CD4-positive, alpha-beta T cell treated with Interleukin-6 at 100 ng/mL for 8 hours (primary cell): ENCODE measurements at places on chromosomes 3 and 15.
A peak's percentile ranks its signal among the peaks of the same experiment; 100 is the strongest.

GRCh38 chr3:114478801-114479200 is 185.0 kb downstream of the TIGIT start:
- DNase-seq: no peak

- no peak for DNase-seq
Measured at GRCh38 chr15:80788536-80788935, 9.4 kb downstream of the CEMIP start.

- DNase-seq: no peak
Measured at GRCh38 chr3:31622636-31623288, 90.0 kb downstream of the STT3B start.

DNA sequence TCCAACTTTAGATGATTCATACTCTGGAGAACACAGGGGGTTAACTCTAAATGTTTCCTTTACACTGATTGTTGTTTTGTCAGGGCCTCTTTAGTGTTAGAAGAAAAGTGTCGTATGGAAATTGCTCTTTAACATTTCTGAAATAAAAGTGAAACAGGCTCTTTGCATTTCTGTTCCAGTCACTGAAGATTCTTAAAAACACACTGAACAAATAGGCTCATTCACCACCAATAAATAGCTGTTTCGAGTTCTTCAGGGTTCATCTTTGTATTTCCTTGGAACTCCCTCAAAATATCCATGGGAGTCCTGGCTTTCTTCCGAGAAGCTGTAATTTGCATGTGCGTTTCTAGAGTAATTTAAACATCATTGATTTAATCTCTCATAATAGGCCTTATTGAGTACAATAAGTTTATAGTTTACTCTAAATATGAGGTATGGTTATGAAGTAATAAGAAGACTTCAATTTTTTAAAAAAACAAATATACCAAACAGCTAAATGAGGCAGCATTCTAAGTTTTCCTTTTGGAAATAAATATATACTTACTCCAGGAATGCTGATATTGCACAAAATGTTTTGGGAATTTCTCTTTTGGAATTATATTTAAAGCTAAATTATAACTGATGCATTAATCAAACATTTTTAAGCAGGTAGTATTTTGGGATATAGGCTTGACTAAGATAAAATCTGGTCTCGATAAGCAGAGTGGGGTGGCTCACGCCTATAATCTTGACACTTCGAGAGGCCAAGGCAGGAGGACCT is 327.4 kb downstream of the EPHA3 start:
- DNase-seq: no peak

- no peak for DNase-seq
Measured at GRCh38 chr3:141853629-141854168, 22.7 kb upstream of the ATP1B3 start.

- no peak for DNase-seq
Measured at GRCh38 chr3:123620343-123620742, 35.5 kb upstream of the HACD2 start.

DNA sequence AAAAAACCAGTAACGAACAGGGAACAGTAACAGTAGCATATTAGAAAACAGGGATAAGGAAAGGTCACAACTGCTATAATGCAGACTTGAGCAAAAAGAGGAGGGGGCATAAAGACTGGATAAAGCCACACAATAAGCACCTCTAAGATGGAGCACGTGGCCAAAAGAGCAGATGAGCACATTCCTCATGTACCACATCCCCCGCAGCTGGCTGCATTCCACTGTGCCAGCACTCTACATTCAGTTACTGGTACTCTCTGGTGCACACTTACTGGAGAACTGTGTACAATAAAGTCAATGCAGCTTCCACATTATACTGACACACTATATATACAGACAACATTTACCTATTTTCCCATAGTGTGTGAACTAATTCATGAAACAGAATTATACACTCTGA is 64.7 kb downstream of the UBE3A start:
- no peak for DNase-seq

GRCh38 chr15:30903497-30904187 is at the start of gene FAN1:
TSS of gene FAN1 (plus strand) at chr15:30903915. CDS start at chr15:30904664, 749 bp downstream.
- DNase-seq: peak; percentile 75

DNA sequence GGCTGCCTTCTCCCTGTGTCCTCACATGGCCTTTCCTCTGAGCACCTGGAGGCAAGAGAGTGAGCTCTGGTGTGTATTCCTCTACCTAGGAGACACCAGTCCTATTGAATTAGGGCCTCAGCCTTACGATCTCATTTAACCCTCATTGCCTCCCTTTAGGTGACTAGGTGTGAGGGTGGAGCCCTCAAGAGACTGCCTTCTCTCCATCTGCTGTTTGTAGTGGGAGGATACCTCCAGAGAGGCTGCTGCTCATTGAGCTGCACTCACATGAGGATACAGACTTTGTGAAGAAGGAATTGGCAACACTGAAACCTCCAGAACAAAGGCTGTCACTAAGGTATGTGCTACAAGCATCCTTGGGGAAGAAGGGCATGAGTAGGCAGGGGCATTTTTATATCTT is at the start of gene CCR8:
CCR8 (plus strand) TSS at position 217 of the 400 bp plus-strand sequence. CDS start 2,623 bp downstream, outside the sequence.
- peak; percentile 16 for DNase-seq

DNA sequence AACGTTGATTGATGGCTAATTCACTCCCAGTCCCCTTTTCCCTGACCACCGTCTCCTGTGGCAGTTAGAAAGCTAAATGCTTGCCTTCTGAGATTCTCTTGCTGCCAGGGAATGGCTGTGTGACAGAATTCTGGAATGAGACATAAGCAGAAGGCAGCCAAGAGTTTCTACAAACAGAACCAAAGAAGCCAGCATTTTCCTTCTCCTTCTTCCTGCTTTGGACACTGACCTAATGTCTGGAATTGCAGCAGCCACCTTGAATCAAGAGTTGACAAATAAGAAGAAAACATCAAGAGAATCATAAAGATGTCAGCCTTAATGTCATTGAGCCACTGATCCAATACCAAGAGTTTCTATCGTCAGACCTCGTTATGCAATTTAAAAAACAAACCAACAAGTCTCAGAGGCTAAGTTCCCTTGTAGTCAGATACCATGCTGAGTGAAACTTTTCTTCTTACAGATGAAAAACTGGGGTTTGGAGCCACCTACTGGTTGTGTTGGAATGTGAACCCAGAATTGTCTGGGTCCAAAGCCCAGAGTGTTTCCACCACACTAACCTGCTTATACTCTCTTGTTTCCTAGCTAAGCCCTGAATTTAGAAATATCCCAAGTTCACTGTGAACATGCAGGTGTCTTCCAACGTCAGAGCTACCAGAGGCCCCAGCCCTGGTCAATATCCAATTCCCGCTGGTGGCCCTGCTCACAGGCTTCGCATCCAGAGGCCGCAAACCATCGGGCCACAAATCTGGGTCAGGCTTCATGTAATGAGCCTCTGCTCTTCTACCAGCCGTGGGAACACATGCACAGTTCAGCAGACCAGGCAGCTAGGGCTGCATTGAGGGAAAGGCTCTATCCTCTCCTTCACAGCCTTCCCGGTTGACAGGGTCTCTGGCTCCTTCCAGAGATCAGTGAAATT is 42.5 kb downstream of the MCF2L2 start:
- peak; percentile 58 for DNase-seq

- no peak for DNase-seq
Measured at GRCh38 chr3:158313338-158313927, 203.5 kb downstream of the RSRC1 start.

GRCh38 chr3:186380622-186381380 is 18.8 kb upstream of the DGKG start:
- no peak for DNase-seq

DNA sequence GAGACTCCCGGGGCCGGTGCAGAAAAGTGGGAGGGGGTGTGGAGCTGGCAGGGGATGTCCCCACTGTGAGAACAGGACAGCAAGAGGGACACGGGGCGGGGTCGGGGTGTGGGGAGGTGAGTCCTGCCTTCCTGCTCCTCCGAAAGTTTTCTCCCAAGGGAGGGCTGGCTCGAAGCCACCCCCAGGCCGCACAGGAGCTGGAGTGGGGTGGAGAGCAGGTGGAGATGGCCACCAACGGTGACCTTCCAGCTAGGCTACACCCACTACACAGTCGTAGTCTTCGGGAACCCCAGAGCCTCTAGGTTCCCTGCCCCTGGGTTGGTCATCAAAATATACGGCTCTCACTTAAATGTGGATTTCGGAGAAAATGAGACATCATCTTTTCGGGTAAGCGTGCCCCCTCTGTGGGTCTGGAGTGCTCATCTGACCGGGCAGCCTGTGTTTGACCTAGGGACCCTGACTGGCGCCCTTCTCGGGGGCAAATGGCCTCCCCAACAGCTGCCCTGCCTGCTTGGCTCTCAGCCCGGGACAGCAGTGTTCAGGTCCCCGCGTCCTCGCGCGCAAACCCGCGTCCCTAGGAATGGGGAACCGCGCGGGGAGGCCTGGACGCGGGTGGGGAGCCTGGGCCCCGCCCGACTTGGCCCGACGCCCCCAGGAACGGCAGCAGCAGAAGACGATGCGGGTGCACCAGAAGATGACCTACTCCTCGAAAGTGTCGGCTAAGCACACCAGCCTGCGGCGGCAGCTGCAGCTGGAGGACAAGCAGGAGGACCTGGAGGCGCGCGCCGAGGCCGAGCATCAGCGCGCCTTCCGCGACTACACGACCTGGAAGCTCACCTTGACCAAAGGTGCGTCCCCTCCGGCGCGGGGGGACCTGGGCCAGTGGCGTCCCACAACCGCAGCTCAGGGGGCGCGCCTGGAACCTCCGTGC is 21.2 kb downstream of the CFAP100 start:
- DNase-seq: no peak

GRCh38 chr15:77567202-77567601 is 65.5 kb downstream of the LINGO1 start:
- no peak for DNase-seq

DNA sequence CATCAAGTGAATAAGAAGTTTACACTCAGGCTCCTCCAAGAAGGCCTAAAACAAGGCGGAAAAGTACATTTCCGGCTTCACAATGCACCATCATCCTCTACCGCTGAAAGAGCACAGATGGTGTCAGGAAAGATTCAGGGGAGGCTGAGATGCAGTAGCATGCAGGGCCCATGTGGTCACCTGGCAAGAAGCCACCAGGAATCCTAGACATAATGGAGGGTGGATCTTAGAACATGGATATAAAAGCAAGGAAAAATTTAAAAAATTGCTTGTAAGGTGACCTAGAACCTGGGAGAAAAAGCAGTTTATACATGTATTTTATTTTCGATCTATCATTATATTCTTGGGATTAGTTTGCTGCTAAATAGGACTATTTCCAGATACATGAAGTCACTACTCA is 21.9 kb upstream of the OTOL1 start:
- DNase-seq: no peak

DNA sequence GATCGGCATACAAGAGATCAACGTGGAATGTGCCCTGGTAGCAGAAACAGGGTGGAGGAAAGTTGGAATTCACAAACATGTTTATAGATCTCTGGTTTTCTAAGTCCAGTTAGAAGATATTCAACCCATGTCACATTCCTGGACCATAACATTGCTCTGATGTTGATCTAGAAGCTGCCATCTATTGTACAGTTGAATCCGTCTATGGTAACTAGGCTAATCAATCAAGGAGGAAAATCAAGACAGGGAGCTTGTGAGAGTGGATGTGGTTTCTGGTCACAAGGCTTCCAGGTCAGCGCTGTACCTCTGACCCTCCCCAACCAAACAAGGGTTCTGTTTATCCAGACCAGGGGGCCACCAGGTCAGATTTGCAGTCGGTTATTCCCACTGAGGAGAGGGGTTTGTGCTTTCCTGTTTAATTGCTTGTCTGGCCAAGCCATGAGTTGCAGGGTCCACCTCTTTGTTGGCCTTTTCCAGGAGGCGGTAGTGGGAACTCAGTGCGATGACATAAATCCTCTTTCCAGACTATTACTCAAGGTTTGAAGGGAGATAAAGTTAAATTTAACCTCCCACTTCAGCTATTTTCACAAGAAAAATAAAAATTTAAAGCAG is 130.3 kb downstream of the SLCO3A1 start:
- no peak for DNase-seq

DNA sequence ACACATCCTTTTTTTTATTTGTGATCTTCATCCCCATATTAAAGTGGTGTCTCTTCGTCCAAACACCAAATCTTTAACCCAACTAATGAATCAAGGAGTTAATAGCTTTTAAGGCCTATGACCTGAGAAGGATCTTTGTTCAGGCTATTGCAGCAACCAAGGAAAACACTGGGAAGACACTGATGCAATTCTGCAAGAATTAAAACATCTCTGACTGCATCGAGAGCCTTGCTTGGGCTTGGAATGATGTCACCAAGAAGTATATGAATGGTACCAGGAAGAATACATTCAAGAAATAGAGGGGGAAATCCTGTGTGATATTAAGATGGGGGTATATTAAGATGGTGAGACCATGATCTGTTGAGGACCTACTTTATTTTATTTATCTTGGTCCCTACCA is 214.2 kb upstream of the ARL6 start:
- DNase-seq: no peak

- DNase-seq: no peak
Measured at GRCh38 chr15:39493424-39494067, 87.3 kb upstream of the THBS1 start.

DNA sequence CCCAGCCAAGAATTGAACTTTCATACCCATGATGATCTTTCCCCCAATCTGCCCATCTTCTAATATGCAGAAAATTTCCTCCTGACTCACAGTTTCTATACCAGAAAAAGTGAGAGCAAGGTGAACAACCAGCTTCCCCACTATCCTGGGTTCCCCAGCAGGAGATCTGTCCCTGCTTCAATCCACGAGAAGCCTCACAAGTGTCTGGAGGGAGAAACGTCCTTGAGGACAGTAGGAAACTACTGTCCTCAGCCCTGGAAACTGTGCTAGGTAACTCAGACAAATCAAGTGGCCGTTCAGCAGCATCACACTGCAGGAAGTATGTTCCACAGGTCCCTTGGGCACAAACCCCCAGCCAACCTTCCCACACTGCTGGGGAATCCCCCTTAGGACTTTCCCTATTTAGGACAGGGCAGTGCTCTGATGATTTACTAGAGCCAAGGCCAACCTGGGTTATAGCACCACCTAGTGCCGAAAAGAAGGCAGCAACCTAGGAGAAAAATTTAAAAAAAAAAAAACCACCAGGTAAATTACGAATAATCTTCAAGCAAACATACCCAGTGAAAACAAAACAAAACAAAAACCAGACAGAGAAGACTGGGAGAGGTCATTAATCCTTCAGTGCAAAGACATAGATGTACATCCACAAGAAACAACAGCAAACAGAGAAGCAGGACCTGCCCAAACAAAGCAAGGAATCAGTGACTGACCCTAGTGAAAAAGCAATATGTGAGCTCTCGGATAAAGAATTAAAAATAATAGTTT is 36.0 kb downstream of the MORC1 start:
- DNase-seq: no peak

- DNase-seq: peak; percentile 7
Measured at GRCh38 chr3:197750858-197751737, 1.4 kb downstream of the FYTTD1 start.

GRCh38 chr3:150875548-150875947 is 29.7 kb downstream of the MINDY4B start:
- DNase-seq: no peak

- no peak for DNase-seq
Measured at GRCh38 chr15:85782064-85782463, 12.7 kb downstream of the KLHL25 start.
